HAP-1 (cell line): ENCODE measurements at places on chromosomes 6 and 20.

- DNase-seq, result no peak
Observed at GRCh38 chr6:134175532-134176263, 123.3 kb upstream of the SLC2A12 start.

DNA sequence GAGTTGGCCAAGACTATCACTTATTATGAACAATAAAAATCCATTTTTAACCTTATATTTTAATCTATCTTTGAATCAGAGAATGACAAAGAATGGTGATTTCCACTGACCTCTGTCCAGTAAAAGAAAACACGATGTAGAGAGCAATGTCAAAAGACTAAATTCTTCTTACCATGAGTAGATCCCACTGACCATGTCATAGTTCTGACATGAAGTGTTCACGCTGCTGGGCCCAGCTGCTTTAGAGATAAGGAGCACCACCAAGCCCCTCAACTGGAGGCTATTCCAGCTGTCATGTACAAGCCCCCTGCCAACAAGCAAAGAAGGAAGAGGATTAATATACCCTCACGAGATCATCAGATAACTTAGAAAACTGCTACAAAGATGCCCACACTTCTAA is 125.3 kb downstream of the PDSS2 start:
- no peak for DNase-seq

DNA sequence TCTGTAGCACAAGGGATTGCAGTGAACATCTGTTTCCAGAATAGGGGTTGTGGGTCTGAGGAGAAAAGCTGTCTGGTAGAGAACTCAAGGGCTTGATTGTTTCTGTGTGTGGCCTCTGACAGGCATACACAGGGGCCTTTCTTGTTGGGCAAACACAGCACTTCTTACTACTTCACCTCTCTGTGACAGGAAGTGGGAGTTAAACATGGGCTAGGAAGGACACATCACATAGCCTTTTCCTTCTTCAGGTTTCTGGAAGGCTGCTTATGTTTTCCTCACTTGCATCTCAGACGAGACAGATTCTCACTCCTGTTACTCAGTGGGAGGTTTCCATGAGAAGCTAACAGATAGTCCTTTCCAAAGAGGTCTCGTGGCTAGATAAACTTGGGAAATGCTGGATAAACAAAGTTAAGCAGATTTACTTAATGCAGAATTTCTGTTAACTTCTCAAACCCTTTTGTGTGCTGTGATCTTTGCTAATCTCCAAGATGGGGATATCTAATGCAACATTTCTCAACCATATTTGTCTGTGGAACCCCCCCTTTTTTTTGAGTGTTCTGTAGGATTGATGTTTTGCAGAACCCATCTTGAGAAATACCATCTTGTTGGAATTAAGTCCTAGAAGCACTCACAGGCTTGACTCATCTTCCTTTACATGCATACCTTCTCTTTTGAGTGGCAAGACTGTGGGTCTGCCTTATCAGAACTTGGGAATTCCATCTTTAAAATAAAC is 41.9 kb upstream of the RNF8 start:
- no peak for DNase-seq

GRCh38 chr6:156351346-156351966 is 425.7 kb upstream of the ARID1B start:
- DNase-seq, result no peak

DNA sequence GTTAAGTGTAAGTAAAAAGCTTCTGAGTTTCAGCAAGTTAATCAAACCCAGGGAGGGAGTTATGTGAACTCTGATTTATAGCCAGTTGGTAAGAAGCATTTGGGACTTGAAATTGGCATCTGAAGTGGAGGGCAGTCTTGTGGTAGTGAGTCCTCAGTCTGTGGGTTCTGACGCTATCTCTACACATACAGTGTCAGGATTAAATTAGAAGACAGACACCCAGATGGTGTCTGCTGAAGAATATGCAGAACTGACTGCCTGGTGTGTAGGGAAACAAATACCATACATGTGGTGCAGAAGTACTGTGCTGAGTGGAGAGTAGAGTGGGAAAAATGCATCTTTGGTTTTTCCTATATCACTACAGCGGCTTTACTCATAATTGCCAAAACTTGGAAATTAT is 43.5 kb upstream of the PLN start:
- DNase-seq, result no peak

DNA sequence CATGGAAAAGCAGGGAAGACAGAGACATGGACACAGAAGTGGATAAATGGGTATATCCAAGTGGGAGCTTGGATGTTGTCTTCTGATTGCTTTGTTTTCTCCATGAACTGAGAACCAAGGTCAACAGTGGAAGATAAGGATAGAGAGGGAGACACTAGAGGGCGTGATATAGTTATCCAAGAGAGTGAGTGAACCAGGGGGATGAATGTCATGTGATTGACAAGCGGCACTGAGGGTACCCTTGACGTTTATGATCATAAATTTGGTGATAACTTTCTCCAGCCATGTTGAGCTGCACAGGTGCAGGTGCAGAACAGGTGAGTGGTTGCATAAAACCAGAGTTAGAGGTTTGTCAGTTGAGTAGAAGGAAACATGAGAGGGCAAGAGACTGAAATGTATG is 20.7 kb downstream of the EBF4 start:
- DNase-seq, result no peak

DNA sequence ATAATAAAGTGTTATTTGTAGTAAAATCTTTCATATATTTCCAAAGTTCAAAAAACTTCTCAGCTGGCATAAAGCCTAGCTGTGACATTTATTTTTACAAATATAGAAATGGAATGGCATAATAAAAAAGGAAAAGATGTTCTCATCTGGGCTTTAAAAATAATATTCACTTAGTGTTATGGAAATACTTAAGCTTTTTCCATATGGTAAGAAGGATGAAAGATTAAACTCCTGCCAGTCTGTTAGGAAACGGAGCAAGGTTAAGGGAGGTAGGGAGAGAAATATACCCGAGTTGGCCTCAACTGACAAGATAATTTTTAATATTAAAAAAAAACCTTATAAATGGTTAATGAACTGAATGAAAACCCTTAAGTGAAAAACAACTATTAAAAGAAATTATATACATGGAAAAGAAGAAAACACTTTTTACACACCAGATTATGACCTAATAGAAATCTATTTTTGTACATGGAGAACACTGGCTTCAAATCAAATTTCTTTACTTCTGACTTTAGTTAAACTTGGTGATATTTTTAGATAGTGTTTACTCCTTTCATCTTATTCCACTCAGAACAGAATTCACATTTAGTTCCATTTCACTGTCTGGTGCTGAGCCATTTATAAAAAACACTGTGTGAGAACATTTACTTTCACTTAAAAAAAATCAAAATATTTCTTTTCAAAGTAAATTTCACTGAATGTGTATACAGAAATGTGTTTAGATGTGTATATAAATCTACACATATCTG is 137.0 kb downstream of the DST start:
- DNase-seq, result no peak

- no peak for DNase-seq
Observed at GRCh38 chr6:119256978-119257462, 92.5 kb downstream of the MAN1A1 start.

- no peak for DNase-seq
Observed at GRCh38 chr6:25536781-25537180, 115.2 kb upstream of the SCGN start.
